GM23338 (cell line): ENCODE measurements at places on chromosomes 5 and 9. TPM values are rescaled to one million over a fixed set of nuclear protein-coding genes. Genes with fewer than 3 reads are reported as not detected.

The C9orf50 gene
- not detected in 2 replicates for total RNA-seq

The RPL35 gene
- total RNA-seq, result 1,202 and 1,683 TPM in 2 replicates

- DNase-seq, result no peak
- no peaks in the 10 kb centered on the region for H3K27me3 ChIP-seq
- H3K36me3 ChIP-seq, result no peaks in the 10 kb centered on the region
- no peaks in the 10 kb centered on the region; the same call in 1 of the 2 replicates for H3K4me1 ChIP-seq
- H3K4me3 ChIP-seq, result no peak overlapping the region
Observed at GRCh38 chr9:36293918-36294317, 35.7 kb upstream of the GNE start.

GRCh38 chr5:38532165-38532669, 24.2 kb downstream of the LIFR start:
- no peak overlapping the region for H3K4me3 ChIP-seq
- no peak overlapping the region for H3K27ac ChIP-seq
- H3K36me3 ChIP-seq, result no peaks in the 10 kb centered on the region
- peak; percentile 45 for DNase-seq
- peaks cover 24% of the 10 kb centered on the region for H3K4me1 ChIP-seq

GRCh38 chr9:128551657-128552152, 682 bp upstream of the SPTAN1 start:
- DNase-seq, result no peak
- no peaks in the 10 kb centered on the region; the same call in 1 of the 2 replicates for H3K36me3 ChIP-seq
- peaks cover 12% of the 10 kb centered on the region; the same call in 1 of the 2 replicates for H3K27me3 ChIP-seq
- H3K4me1 ChIP-seq, result peaks cover 48% of the 10 kb centered on the region
- H3K27ac ChIP-seq, result peak overlapping the region; percentile 85

DNA sequence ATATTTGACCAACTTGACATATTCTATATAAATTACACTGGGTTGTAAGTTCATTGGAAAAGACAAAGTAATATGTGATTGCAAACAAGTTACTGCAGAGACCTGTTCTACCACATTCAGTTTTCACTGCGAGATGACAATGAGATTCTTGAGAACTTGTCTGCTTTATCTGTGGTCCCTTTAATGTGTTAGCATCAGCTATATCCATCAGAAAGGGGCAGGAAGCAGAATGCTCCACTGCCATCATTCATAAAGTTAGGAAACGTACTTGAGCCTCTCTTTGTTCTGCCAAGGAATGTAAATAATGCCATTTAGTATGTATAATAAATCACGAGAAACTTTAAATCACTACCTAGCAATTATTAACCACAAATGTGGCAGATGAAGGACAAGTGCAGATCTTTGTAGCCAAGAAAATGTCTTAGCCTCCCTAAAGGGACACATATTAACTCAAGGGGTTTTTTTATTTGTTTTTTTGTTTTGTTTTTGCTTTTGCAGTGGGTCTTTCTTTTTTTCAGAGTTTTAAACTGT, 59.4 kb downstream of the GIN1 start:
- H3K4me3 ChIP-seq, result no peak overlapping the region
- peak; percentile 17 for DNase-seq
- H3K4me1 ChIP-seq, result peaks cover 21% of the 10 kb centered on the region
- H3K36me3 ChIP-seq, result no peaks in the 10 kb centered on the region

The PFN3 gene
- total RNA-seq, result 1.9 TPM in 1 of 2 replicates, not detected in the other
